ENCODE measurements at places on chromosomes 1 and 21.

DNA sequence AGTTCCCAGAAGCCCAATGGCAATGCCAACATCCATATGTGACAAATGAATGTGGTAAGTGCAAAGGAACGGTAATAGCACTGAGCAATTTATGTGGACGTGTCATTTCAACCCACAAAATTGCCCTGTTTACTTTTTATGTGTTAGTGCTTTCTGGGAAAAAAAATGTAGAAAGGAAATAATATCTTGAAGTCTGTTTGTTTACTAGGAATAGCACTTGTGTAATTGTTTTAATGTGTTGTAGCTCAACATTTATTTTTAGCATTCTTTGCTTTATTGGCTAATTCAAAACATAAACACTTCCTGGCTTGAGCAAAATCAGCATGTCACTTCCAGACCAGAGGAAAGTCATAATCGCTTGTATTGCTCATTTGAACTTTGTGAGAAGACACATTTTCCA, 224.8 kb upstream of the KCNK2 start:
- no peak for DNase-seq

DNA sequence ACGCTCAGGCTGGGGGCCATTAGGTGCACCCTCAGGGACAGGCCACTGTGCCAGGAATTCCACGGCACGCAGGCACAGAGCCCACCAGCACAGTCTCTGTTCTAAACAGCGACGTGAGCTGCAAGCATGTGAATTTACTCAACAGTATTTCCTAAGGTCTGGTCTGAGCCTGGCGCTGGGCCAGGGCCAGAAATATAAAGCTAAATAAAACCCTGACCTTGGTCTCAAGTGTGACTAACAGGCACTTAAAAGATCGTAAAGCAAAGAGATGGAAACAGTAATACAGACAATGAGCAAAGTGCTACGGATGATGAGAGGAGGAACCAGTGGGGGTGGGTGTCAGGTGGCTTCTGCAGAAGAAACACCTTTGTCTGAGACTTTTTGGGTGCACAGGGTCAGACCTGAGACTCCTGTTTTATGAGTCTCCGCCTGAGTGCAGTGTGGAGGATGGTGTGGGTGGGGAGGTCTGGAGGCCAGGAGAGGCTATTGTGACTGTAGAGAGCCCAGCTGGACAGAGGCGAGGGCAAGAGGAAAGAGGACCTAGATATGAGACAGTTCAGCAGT, 53.4 kb upstream of the EDN2 start:
- no peak for DNase-seq

DNA sequence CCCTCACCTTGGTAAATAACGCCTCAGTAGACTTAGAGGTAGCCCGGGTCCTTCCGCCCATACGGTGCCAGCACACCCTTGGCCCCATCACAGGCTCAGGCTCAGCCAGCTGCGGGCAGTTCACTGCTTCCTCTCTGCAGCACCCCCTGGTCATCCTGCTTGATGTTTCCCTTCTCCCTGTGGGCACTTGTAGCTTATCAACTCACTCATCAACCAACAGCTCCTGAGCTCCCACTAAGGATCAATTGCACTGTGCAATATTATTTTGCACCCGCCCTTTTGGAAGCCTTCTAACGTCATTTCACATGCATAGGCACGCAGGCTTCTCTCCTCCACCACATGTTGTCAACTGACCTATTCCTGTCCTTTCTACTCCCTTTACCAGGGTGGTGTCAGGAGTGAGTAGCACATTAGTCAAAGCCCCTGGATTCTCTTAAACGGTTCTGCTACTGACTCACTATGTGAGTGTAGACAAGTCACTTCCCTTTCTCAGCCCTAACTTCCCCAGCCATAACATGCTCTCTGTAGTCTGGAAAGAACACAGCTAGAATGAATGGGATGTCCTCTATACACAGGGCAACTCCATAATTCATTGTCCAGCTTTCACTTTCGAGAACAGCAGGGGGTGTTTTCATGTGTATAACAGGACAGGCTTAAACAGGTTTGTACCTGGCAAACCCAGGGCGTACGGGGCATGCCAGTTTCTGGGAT, 47.1 kb upstream of the IRF2BP2 start:
- DNase-seq = no peak

GRCh38 chr1:26745191-26745590, 42.6 kb upstream of the PIGV start:
- DNase-seq = no peak

DNA sequence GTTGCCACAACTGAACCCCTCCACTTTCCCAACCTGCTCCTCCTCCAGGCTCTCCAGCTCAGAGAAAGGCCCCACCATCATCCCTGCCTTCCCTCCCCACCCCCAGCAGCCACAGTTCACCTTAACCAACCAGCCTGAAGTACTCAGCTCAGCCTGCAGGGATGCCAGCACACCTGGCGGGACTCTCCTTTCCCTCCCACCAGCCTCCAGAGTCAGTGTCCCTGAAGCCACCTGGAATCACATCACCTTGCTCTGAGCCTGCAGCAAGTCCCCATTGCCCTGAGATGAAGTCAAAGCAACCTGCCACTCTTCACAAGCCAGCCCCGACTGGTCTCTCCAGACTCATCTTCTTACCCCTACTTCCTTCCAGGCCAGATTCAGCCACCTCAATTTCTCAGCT, 26.2 kb upstream of the ZC3H12A start:
- DNase-seq = no peak

DNA sequence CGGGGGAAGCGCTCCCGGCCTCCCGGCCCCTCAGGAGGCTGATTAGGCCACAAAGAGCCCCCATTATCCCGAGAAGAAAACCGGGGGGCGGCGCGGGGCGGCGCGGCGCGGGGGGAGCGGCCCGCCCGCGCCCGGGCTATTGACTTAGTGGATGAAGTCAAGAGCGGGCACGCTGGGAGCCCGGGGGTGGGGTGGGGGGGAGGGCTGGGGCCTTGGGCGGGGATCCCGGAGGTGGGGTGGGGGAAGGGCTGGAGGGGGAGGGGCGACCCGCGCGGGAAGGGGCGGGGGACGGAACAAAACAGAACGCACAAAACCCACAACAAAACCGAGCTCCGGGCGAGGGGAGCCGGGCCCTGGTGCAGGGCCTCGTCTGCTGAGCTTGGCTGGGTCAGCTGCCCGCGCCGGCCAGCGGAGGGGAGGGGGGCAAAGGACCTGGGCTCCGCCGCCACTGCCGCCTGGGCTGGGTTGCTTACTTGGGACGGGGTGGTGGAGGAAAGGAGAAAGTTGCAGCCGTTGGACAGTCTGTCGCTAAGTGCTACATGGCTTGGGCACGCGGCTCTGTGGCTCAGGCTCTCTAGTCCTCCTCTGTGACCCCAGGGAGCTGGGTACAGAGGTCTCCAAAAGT, 16.3 kb downstream of the PAX7 start:
- no peak for DNase-seq

GRCh38 chr1:230141021-230141648, 74.1 kb downstream of the GALNT2 start:
- no peak for DNase-seq

DNA sequence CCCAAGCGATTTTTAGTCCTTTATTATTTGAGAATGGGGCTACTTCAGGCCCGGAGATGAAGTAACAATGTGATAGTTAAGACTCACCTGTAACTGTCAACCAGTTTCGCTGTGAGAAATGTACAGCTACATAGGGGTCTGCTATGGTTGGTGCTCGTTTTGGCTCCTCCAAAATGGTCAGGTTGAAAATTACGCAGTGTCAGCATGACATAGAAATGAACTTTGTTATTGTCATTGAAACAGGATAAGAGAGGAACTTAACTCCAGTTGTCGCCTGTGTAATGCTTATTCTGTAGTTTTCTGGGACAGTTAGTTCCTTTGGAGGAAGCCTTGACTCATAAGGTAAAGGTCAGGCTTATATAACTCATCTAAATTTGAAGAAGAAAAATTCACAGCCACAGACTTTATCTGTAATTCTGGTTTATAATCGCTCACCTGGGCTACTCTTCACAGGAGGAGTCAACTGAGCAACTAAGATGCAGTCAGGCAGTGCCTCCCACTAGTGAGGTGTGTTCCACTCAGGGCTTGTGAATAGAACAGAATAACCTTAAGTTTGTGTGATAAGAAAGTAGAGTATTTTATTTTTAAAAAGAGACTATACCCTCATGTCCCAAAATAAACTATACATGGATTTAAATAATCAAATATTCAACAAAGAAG, 130.9 kb downstream of the CD247 start:
- no peak for DNase-seq

DNA sequence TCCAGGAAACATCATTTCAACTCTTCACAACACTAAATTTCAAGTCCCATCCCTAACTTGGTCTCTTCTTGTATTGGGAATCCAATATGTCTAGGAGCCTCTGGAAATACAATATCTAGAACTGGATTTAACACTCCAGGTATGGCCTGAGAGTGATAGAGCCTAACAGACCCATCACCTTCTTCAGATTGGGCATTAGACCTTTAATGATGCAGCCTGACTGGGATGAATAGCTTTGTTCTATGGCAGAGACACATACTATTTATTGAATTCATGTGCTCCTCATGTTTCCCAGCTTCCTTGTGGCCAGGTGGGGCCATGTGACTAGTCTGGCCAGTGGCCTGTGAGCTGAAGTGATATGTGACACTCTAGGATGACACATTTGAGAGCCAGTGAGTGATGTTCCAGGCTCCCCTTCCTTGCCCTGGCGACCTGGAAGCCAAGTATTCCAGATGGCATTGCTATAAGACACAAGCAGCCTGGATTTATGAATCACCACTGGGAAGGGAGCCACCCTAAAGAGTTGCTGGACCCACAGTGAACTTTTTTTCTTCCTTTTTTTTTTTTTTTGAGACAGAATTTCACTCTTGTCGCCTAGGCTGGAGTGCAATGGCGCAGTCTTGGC, 31.0 kb upstream of the POU3F1 start:
- DNase-seq = no peak

- DNase-seq = no peak
Observed at GRCh38 chr1:246106342-246106763, 400.7 kb downstream of the SMYD3 start.

DNA sequence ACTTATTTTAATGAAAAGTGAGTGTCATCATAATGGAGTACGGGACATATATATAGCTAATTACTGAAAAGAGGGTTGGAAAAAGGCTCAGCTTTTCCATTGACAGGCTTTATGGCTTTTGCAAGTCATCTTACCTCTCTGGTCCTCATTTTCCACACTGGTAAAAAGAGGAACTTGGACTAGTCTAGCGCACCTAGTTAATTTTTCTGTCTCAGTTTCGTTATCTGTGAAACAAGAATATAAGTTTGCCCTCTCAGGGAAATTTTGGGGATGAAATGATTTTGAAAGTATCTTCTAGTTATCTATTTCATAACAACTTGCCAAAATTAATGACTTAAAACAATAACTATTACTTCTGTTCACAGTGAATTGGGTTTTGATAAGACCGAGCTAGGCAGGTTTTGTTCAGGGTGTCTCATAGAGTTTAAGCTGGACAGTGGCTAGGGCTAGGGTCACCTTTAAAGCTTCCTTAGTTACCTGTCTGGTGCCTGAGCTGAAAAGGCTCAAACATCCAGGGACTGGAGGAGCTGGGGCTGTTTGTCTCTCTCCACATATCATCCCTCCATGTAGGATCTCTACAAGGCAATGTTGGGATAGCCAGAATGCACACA, 91.7 kb downstream of the TYW3 start:
- no peak for DNase-seq

DNA sequence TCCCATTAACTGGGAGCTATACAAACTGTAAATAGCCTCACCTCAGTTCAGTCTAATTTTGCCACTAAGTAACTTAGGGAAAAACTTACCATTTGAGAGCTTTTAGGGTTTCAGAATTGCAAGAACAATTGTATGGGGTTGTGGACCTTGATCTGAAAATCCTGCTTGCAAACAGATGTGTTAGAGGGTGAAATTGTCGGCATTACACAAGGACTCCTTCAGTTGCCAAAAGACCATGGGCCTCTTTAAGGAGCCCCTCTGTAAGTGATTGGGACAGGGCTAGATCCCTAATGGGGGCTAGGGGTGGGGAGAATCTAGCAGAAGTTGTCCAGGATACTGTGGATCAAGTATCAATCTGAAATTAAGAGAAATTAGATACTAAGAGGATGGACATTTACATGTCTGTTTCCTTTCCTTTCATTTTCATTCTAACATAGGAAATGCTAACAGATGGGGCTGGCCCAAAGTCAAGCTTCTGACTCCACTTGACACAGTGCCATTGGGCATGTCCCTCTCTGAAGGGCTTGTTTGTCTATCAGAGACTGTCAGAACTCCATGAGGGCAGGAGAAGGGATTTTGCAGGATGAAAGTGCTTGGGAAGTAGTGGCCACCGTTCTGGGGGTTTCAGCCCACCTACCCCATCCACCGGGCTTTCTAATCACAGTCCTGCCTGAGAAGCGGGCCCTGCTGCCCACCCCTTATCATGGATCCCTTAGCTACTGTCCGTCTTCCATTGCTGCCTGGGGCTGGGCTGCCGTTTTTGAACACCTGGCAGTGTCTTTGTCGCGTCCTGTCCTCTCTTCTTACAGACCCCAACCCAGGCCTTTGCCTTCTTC, 54.7 kb downstream of the STUM start:
- no peak for DNase-seq

DNA sequence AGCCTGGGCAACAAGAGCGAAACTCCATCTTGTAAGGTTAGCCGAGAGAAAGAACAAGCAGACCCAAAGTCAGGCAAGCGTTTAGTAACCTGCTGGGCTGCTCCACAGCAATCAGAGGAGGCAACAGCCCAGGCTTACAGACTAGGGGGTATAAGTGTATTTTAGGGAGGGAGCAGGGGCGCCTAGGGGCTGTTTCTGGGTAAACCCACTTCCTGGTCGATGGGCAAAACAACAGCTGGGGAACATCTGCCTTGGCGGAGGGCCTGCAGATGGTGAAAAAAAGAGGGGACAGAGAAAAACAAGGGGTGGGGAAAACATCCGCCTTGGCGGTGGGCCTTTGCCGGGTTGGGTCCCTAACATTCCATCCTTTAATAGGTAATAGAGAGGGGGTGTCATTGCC, 5.2 kb downstream of the TAS1R1 start:
- DNase-seq = no peak

- no peak for DNase-seq
Observed at GRCh38 chr1:27153549-27153886, 1.4 kb downstream of the SLC9A1 start.

- no peak for DNase-seq
Observed at GRCh38 chr1:221093903-221094791, 214.9 kb downstream of the HLX start.

- DNase-seq = no peak
Observed at GRCh38 chr1:108152782-108153222, 47.3 kb downstream of the SLC25A24 start.

Measured in memory B cell (primary cell).